ENCODE measurements at places on chromosomes 12 and 14.

DNA sequence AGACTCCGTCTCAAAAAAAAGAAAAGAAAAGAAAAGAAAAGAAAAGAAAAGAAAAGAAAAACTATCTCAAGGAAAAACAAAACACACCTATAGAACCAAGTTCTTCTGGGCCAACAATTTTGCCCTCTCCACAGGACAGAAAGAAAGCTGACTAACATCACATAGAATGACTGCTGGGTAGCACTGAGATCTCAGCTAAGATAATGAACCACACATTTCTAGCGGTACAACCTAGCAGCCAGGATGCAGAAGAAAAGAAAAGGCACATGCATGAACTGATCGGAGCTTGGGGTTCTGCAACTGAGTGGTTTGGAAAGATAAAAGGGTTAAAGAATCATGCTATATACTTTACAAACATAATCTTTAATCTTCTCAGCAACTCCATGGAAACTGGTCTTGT is 19.5 kb downstream of the TMED10 start:
- DNase-seq: no peak

GRCh38 chr14:76516884-76517283 is 140.9 kb downstream of the ESRRB start:
- DNase-seq: no peak

DNA sequence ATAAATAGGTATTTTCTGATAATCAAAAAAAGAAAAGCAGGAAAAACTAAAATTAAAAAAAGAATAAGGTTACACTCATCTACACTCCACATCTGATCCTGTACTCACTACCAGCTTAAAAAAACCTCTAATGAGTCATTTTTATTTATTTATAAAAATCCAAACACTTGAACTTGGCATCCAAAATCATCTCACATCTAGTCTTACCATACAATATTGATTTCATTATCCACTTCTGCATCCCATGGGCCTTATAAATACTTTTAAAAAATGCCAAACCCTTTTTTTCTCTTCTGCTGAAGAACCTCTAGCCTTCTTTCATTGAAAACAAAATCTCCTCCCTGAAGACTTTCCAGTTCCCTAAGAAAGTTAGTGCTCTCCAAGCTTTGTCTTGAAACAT is 109.7 kb downstream of the TMTC3 start:
- DNase-seq: no peak

GRCh38 chr12:53074283-53074998 is 4.7 kb downstream of the SPRYD3 start:
- DNase-seq: no peak

DNA sequence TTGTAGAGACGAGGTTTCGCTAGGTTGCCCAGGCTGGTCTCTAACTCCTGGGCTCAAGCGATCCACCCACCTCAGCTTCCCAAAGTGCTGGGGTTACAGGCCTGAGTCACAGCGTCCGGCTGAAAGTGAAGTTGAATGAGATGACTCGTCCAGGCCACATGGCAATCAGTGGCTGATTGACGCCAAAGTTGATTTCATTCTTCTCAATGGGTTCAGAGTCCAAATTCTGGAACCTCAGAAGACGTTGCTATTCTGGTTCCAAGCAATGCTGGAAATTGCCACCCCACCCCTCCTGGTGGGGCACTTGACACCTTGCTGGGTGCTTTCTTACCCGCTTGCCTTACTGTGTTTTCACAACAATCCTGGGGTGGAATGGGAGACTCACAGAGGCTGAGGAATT is 14.9 kb downstream of the ABCB9 start:
- DNase-seq: no peak

GRCh38 chr12:127351481-127352010 is 915.4 kb upstream of the TMEM132C start:
- DNase-seq: no peak

GRCh38 chr12:132270969-132271754 is 58.2 kb downstream of the GALNT9 start:
- no peak for DNase-seq

DNA sequence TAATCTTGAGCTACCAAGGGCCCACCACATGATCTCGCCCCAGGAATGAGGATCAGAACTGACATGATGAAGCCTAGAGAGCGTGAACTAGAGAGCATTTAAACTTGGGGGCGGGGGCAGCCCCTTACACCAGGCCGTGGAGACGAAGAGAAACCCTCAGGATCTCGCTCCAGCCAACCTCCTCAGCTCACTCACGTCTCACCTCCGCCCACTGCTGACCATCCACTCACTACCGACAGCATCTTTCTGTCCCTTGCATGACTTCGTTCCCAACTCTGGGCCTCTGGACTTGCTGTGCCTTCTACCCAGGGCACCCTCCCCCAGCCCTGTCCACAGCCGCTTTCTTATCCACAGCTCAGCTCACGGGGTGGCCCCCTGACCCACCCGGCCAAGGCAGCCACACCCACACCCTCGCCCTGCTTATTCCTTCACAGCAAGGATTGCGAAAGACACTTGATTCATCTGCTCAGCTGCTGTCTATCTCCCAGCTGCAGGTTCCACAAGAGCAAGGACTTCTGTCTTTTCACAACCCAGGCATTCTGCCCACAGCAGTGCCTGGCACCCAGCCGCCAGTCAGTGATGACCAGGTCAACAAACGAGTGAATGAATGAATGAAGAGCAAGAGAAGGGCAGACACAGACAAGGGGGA is 6.4 kb downstream of the STX2 start:
- DNase-seq: no peak

- DNase-seq: no peak
Observed at GRCh38 chr12:43669373-43669772, 89.2 kb downstream of the PUS7L start.

- no peak for DNase-seq
Observed at GRCh38 chr14:54782751-54783659, 119.6 kb downstream of the GCH1 start.

DNA sequence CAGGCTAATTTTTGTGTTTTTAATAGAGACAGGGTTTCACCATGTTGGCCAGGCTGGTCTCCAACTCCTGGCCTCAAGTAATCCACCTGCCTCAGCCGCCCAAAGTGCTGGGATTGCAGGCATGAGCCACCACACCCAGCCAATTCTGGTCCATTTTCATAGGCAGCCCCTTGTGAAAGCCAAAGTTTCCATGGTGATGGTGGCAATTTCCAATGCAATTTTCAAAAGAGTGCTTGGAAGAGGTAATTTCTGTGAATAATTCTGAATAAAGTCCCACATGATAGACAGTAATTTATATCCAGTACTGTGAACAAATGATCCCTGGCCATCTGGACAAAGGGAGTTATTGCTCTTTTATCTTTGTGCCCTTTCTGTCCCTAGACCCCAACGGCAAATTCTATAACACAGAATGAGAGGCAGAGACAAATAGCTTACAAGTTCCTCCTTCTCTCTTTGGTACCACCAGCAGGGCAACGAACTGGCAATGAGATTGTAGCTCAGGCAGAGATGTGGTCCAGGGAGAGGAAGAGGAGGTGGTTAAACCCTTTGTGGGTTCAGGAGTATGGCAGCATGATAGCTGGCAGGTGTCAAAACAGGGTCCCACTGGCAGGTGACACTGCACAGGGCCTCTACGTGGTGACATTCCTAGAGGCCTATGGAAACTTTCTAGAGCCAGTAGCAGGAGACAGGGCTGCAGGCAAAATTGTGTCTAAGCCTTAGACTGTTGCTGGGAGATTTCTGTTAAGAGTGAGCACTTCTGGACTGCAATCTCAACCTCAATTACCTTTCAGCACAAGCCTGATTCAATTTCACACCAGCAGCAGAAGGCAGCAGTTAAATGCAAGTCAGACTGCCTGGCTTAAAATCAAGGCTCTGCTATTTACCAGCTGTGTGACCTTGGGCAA is 46.5 kb downstream of the NT5DC3 start:
- DNase-seq: no peak

GRCh38 chr14:34088914-34089313 is 138.0 kb upstream of the EGLN3 start:
- DNase-seq: no peak

DNA sequence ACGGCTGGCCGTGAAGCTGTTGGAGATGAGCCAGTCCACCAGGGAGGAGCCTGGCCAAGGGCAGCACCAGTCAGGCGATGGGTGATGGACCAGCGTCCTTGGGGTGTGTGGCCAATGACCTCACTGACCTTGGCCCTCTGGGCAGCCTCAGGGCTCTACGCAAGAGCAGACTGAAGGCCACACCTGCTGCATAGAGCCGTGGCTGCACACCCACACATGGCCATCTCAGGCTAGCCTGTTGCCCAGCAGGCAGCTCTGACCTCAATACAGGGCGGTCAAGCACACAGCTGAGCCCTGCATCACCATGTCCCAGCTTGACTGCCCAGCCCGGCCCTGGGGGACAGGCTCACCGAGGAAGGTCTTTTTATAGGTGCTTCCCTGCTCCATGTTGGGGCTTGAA is 19.2 kb downstream of the PLEK2 start:
- DNase-seq: no peak
